Brain (organoid and tissue), 16 donors: ENCODE measurements at places on chromosomes 6 and 20.

- DNase-seq, result no peak
These were observed 25.3 kb downstream of the CTCFL start for GRCh38 chr20:57499676-57500075.

- no peak for DNase-seq
These were observed 50.8 kb downstream of the KAT14 start for GRCh38 chr20:18188434-18188833.

DNA sequence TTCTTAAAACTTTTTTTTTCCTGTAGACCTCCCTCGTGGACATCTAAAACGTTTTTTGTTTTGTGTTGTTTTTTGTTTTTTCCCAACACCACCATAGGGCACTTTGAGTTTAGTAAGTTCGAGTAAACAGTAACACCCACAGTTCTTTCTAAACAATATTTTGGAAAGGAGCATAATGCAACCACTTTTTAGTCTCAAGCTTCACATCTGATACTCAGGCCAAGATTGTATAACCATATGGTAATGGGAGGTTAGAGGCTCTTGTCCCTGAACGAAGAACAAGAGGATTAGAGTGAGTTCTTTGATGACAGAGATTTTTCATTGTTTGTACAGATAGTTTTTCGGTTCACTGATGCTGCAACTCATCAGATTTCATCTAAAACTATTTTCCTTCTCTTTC is 144.6 kb downstream of the MTHFD1L start:
- no peak for DNase-seq

DNA sequence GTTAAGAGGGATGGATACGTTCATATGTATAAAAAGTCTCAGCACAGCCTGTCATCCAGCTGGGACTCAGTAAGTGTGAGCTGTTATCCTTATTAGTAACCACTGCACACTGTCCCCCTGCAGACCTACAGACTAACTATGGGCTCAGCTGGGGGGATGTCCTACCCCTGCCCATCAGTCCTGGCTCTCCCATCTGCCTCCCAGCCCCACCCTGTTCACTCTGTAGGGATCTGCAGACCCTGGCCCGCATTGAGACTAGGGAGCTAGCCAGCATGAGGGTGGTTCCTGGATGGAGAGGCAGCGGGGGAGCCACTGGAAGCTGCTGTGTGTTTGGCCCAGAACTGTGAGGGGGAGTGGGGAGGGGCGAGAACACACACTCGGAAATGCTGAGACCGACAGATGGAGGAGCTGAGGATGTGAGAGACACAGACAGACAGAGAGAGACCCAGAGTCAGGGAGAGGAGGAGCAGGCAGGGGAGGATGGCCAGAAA is 17.1 kb downstream of the XKR7 start:
- DNase-seq, result peak; percentile 44

- DNase-seq, result no peak
These were observed 60.4 kb upstream of the EDN3 start for GRCh38 chr20:59240006-59240405.

- no peak for DNase-seq
These were observed 154.8 kb downstream of the PTPRK start for GRCh38 chr6:128365520-128366160.

DNA sequence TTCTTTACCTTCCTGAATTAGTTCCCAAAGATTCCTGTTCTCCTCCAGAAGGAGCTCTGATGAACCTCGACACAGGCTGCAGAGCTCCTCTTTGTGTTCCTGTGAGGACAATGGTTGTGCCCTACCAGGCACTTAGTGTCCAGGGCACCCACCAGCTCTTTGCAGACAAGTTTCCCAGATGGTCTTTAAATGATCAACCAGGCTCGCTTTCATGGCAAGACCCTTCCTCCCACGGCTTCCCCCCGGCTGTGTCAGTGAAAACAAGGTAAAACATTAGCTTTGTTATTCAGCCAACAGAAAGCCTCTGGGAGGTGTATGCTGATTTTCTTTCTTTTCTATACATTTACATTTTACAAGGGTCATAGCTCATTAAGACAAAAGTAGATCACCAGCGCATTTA is 32.3 kb upstream of the CNKSR3 start:
- DNase-seq, result no peak

DNA sequence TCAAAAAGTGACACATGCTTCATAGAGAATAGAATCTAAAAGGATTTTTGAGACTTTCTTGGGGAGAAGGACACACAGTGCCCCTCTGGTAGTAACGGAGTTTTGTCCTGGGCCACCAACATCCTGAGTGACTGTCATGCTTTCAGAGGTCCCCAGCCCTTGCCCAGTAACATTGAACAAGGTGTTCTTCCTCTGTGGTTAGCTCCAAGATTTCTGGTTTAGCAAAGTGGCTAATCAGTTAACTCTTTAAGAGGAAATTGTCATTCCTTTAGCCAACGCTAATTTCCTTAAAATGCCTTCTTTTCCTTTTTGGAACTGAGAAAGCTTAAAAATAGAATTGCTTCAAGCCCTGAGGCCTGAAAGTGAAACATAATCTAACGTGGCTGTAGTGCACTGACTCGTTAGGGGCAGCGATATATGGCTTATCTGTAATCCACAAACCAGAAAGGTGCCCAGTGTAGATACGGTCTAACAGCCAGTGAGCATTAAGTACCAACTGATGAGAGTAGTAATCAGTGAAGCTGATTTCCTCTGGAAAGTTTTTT is 7.8 kb downstream of the E2F3 start:
- no peak for DNase-seq

GRCh38 chr20:35034145-35034544 is 58.5 kb downstream of the TRPC4AP start:
- no peak for DNase-seq

GRCh38 chr6:73109659-73110058 is 115.6 kb downstream of the KHDC1L start:
- no peak for DNase-seq

DNA sequence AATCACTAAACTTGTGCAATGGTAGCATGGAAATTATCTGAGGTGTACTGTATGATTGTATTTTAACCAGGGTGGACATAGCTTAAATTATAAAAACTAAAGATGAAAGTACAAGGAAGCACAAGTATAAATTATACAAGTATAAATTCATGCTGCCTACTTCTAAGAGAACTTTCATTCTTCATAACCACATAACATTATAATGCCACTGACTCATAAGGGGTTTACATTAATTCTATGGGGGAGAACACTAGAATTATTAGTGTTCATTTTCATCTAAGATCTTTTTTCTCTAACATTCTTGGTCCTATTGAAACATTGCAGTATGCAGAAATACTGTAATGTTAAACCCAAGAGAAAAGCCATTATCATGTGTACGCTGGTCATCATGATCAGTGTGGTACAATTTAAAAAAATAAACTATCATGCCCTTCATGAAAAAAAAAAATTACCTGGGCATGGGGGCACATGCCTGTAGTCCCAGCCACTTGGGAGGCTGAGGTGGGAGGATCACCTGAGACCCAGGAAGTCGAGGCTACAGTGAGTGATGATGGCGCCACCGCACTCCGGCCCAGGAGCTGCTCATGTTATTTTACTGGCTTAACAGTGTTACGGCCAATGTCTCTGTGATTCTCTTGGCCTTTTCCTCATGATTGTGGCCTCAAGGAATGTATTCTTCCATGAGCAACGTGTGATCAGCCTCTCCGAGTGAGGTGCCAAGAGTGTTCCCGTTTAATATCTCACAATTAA is 25.9 kb upstream of the AHCY start:
- DNase-seq, result no peak

DNA sequence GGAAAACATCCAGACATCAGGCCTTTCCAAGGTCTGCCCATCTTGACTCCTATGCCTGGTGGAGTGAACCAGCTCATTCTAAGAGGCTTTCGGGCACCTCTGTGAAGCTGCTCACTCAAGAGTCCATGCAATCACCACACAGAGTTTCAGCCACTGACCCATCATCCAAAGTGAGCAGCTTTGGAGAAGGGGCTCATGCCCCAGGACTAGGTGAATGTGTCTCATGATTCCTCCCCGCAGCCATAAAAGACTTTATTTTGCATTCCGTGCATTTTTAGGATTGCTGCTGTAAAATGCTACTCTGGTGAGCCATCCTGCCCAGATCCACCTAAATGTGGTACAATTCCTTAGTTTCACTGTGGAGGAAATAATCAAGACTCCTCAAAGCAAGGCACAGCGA is 44.5 kb upstream of the EZR start:
- DNase-seq, result no peak

DNA sequence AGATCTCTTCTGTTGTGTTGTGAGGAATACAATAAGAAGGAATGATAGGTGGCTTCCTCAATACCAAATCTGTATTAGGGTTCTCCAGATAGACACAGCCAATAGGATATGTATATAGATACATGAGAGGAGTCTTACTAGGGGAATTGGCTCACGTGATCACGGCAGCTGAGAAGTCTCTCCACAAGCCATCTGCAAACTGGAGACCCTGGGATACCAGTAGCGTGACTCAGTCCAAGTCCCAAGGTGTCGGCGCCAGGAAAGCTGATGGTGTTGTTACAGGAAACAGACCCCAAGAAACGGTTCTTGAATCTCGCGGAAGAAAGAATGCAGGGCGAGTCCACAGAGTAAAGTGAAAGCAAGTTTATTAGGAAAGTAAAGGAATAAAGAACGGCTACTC is 61.4 kb downstream of the SYTL3 start:
- no peak for DNase-seq
